GOT3 (cell line): ENCODE measurements at places on chromosomes 11 and 22.

DNA sequence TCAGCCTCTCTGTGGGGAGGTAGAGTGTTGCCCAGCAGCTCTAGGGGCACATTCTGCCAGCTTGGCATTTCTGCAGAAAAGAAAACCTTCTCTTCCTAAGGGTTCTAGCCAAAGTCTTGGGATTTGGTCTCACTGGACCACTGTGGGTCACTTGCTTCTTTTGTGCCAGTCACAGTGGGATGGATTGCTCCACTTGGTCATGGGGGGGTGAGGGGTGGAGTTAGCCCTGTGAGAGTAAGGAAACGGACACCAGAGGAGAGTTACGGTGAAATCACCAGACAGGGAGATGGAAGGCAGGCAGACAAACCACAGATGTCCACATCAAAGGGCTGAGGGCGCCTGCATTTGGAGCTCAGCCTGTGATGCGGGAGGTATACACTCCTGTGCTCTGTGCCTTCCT, 10.8 kb downstream of the SGSM1 start:
- no peak for DNase-seq

DNA sequence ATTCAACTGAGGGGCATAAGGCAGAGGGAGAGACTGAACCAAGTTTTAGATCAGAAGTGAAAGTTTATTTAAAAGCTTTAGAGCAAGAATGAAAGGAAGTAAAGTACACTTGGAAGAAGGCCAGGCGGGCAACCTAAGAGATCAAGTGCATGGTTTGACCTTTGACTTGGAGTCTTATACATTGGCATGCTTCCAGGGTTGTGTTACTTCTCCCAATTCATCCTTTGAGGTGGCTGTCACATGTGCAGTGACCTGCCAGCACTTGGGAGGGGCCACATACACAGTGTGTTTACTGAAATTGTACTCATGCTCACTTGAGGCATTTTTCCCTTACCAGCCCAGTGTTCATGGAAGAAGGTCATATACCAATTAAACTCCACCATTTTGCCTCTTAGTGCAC, 30.4 kb downstream of the CYP2R1 start:
- no peak for DNase-seq

GRCh38 chr11:45810431-45811108, 5.6 kb downstream of the SLC35C1 start:
- no peak for DNase-seq

GRCh38 chr11:19738124-19738523, 25.5 kb downstream of the NAV2 start:
- no peak for DNase-seq

- no peak for DNase-seq
Measured at GRCh38 chr11:65865550-65866172, 5.4 kb downstream of the MUS81 start.

DNA sequence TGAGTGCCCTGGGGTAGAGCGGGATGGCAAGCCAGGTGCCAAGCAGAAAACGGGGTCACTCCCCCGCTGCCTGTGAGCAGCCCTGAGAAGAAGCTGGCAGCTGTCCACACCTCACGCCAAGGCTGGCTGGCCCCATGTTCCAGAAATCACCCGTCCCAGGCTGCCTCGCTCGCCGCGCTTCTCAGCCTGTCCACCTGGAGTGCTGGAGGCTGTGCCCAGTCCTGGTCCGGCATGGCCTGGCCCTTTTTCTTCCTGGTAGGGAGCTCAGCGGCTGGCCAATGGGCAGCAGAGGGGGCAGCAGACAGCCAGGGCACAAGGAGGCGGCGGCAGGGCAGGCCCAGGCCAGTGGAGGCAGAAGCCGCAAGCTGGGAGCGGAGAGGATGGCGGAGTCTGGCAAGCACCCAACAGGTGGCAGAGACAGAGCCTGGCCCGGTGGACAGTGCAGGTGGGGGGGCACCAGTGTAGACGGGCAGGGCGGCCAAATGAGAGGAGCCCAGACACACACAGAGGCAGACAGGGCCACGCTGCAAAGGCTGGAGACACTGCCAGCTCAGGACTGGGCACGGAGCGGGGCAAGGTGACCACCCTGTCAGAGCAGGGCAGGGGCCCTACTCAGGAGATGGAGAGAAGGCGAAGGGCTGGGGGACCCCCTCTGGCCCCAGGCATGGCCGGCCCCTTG, 37.2 kb upstream of the TH start:
- no peak for DNase-seq
